ENCODE measurements at places on chromosomes 5 and 9. TPM values are rescaled to one million over a fixed set of nuclear protein-coding genes. Genes with fewer than 3 reads are reported as not detected.

Gene CDH18
- 0.10 TPM for total RNA-seq

Gene BDP1
- 18.4 TPM for total RNA-seq

Gene INSYN2B
- 6.7 TPM for total RNA-seq

Gene RNF130
- total RNA-seq, result 20.2 TPM

Gene CNTNAP3
- total RNA-seq, result 8.7 TPM

Gene ZNF354B
- total RNA-seq, result 8.1 TPM

Gene BNC2
- total RNA-seq, result 0.85 TPM

Gene HEMGN
- total RNA-seq, result not detected

Gene KIF24
- 6.7 TPM for total RNA-seq

Gene PCDHGB6
- total RNA-seq, result 0.14 TPM

Gene TRIM14
- 35.0 TPM for total RNA-seq

Gene IFNA13
- total RNA-seq, result not detected

Gene CCNJL
- total RNA-seq, result 3.1 TPM

Gene ARAP3
- total RNA-seq, result 7.0 TPM

Gene FRRS1L
- 0.04 TPM for total RNA-seq

Gene FBXL17
- 6.3 TPM for total RNA-seq

Gene SOHLH1
- not detected for total RNA-seq

Gene PPIC
- 29.0 TPM for total RNA-seq

Gene KIAA1958
- 1.9 TPM for total RNA-seq

Gene GLT6D1
- total RNA-seq, result not detected

Gene CTXN3
- not detected for total RNA-seq

Gene MLANA
- total RNA-seq, result not detected

Gene RECK
- total RNA-seq, result 4.1 TPM
